Motor neuron (in vitro differentiated cells): ENCODE measurements at places on chromosomes 3 and 15. TPM values are rescaled to one million over a fixed set of nuclear protein-coding genes. Genes with fewer than 3 reads are reported as not detected.

DNA sequence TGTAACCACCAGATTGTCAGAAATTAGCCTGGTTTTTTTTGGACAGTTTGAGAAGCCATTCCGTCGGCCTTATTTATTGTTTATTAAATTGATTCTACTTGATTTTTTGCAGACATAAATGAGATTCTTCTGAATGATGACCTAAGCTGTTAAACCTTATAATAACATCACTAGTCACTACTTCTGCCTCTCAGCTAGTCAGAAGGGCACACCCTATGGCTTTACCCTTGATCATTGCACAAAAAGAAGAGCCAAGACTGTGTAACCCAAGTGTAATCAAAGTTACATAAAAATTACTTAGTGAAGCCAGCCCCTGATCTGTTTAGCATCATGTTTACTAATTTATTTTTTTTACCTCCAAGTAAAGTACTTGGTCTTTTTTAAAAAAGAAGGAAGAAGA is 64.3 kb downstream of the CHL1 start:
- ATAC-seq, result no peak

DNA sequence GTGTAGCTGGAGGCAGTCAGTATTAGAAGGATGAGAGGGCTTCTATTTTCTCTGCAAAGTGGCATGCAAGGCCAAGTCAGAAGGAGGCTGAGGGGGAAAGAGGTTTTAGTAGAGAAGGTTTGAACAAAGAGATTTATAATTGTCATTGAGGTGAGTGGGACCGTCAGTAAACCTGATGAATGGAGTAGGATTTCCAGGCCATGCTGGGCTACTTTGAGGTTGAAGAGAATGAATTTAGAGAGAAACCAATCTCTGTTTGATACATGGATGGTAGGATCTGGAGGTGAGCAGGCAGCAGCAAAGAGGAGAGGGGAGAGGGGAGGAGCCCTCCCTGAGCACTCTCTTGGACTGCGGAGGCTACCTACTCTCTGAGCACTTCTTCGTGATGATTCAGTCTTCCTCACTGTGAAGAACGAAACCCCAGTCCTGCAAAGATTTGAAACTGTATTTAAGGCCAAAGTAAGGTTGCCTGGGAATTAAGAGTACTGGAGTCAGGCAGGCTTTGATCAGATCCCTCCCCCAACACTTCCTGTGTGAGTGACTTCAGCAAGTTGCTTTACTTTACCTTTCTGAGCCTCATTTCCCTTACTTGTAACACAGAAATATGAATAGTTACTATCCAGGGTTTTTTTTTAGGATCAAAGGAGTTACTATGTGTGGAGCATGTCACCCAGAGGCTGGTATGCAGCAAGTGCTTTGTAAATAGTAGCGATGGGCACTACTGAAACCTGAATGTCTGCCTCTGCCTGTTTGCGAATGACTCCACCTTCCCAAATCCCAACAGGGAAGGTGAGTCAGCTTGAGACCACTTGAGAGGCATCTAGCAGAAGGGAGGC is 75.8 kb downstream of the RPL39L start:
- peak; percentile 81 for ATAC-seq

GRCh38 chr3:114624571-114625181 is 330.8 kb downstream of the TIGIT start:
- peak; percentile 99 for ATAC-seq

TMEM207 gene
- not detected in 2 replicates for total RNA-seq

- no peak for ATAC-seq
Observed at GRCh38 chr3:156522673-156523072, 32.2 kb downstream of the SSR3 start.

GRCh38 chr3:177257006-177257405 is 59.7 kb upstream of the TBL1XR1 start:
- ATAC-seq, result no peak

GRCh38 chr3:17840126-17840525 is 97.7 kb upstream of the TBC1D5 start:
- no peak for ATAC-seq

FRMD5 gene
- 2.4 and 3.3 TPM in 2 replicates for total RNA-seq

TRIM71 gene
- total RNA-seq, result 55.1 and 56.4 TPM in 2 replicates

KCNAB1 gene
- total RNA-seq, result 4.8 and 6.6 TPM in 2 replicates

GRCh38 chr3:124281453-124282316 is 289.8 kb upstream of the ROPN1 start:
- peak; percentile 87 for ATAC-seq

GRCh38 chr3:186406669-186407635 is 44.9 kb upstream of the DGKG start:
- ATAC-seq, result no peak

KCNMB3 gene
- total RNA-seq, result 2.5 and 3.6 TPM in 2 replicates

GRCh38 chr15:78616506-78616905 is 4.3 kb downstream of the CHRNA3 start:
- no peak for ATAC-seq

DNA sequence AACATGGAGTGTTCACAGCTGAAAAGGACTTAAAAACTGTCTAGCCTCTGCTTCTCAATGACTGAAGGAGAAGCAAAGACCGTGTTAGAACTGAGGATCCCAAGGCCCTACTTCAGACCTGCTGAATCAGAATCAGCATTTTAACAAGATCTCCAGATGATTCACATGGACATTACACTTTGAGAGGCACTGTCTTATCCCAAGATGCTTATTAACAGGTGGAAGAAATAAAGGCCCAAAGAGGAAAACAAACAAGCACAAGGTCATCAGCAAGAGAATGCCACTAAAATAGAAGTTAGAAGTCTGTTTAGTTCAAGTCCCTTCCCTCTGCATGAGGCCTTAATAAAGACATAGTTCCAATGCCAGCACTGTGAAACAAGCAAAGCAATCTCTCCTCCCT is 191.4 kb upstream of the BCL6 start:
- no peak for ATAC-seq

DNA sequence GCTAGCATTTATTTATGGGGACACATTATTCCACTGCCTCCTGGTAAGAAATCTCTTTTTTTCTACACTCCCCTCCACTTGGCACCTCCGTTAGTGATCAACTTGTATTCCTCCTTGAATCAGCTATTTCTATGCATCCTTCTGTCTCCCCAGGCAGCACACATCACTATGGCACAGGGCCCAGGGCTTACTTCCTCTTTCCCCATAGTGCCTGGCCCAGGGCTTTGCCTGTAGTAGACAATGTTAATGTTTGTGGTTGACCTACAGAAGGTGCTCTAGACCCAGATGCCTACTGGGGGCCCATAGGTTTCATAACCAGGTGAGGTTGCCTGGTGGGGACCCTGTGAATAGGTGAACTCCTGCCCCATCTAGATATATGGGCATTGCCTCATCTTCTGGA is 44.9 kb downstream of the EPHB1 start:
- no peak for ATAC-seq
